ENCODE measurements at places on chromosomes 5 and 9.

GRCh38 chr9:125682340-125682739, 24.7 kb downstream of the MAPKAP1 start:
- no peak for DNase-seq

- no peak for DNase-seq
These were observed 1.8 kb upstream of the TARS1 start for GRCh38 chr5:33438996-33439395.

DNA sequence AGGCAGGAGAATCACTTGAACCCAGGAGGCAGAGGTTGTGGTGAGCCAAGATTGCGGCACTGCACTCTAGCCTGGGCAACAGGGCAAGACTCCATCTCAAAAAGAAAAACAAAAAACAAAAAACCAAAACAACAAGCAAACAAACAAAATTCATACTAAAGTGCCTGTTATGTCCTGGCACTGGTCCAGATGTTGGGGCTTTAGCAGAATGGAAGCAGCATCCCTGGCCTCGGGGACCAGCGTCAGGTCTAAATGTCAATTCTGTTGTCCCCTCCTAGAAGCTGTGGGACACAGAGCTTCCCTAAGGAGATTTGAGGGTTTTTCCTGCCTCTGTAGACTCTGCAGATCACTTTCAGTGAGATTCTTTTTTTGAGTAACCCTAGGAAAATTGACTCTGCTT, 26.2 kb downstream of the PPARGC1B start:
- DNase-seq, result no peak

DNA sequence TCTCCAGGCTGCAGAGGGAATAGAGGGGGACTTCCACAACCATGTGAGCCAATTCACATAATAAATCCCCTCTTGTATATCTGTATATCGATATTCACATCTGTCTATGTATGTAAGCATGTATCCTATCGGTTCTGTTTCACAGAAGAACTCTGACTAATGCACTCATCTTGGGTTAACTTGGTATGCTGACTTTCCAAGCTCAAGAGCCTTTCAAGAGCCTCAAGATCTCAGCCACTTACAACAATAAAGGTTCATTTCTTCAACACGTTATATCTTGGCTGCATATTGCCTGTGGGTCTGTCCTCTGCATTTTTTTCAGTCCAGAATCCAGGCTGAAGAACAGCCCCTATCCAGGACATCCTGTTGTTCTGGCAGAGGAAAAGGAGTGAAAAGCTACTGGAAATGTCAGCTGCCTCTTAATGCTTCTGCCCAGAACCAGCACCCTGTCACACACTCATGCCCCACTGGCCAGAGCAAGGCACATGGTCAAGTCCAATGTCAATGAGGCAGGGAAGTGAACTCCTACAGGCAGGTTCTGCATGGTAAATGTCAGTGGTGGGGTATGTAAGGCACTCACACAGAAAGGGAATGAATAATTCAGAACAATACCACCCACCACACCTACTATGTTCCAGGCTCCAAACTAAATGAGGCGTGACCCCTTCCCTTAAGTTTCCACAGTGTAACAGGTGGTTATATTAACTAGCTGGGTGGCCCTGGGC, 91.6 kb upstream of the ICE1 start:
- no peak for DNase-seq

DNA sequence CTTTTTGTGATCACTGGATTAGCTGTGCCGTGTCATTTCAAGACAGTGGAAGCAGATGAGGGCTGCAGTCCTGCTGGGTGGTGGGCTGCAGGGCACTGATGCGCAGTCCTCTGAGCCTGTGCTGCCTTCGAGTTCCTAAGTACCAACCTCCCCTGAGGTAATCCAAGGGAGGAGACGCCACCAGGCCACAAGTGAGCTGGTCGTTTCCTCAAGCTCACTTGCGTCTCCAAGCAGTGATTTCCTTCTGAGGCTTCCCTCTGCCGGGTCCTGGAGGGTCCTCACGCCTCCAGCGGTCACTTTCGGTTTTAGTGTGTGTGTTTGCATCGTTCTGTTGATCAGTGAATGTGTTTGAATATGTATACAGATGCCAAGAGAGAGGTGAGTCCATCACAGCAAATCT, 115.7 kb downstream of the TRIO start:
- DNase-seq, result no peak

DNA sequence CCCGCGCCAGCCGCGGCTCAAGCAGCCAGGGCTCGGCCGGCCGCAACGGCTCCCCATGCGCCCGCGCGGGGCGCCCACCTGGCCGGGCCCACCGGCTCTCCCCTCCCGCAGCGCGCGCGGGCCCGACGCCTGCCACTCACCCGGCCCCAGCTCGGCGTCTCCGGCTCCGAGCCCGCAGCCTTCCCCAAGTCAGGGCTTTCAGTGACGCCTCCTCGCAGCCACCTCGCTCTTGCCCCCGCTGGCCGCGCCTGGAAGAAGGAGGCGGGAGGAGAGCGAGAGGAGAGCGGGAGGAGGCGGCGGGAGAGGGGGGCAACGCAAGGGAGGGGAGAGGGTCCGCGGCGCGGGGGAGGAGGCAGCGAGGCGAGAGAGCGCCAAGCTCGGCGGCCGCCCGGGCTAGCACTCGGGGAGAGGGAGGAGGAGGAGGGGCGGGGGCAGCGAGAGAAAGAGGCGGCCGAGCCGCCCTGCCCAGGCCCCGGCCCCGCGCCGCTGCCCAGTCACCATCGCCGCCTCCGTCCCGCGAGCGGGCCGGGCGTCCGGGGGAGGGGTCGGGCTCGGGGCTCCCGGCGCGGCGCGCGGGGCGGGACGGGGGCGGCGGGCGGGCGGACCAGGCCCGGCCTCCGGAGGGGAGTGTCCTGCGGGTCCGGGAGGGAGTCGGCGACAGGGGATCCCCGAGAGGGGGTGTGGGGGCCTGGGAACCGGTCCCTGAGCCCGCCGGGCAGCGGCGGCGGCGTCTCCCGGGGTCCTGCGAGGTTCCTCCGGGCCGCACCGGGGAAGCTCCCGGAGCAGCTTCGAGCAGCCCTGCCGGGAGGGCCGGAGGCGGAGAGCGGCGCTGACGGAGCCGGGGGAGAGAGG, at the start of gene LHFPL2:
Gene LHFPL2, minus strand, starts transcription at position 414 of the 852 bp plus-strand sequence. CDS start 138,559 bp downstream, outside the sequence.
- no peak for DNase-seq

GRCh38 chr5:164098531-164098930, 593.1 kb downstream of the MAT2B start:
- DNase-seq, result no peak

GRCh38 chr9:98978231-98978681, 34.5 kb downstream of the COL15A1 start:
- no peak for DNase-seq

GRCh38 chr9:71120501-71121247, 747 bp downstream of the TRPM3 start:
- DNase-seq, result no peak

DNA sequence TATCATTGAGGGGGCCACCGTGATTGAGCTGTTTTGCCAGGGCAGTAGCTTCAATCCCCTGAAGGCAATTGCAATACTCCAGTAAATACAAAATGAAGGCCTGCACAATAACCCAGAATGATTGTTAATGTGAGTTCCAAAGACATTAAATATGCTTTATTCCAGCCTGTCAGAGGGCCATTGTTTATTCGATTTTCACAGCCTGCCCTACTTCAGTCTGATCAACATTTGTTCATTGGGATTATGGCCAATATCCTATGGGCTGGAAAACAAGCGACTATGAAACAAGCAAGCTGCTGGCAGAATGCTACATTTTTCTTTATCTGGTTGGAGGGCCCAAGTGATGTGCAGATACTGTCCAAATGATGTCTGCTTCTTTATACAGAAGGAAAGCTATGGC, 543.1 kb downstream of the TLE1 start:
- no peak for DNase-seq

DNA sequence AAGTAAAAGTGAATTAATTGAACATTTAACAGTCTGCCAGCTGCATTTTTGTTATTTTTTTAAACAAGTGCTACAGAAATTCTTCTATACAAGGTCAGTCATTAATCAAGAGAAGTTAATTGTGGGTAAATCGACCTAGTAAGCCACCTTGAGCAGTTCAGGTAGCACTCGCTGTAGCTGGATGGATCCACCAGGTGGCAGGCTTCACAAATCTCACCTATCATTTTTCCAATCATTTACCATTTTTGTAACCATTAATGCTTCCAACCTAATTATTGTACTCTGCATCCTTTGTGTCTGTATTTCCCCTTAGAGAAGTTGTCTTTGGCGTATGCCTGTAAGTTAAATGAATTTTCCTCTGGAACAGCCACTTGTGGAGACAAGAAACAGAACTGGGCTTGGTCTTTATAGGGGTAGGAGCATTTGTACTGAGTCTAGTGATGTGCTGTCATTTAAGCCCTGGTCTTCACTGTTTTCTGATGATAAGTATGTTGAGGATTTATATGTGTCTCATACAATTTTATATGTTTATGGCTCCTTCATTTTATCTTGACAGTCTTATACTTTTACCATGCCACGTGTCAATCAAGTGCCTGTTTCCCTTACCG, 39.5 kb downstream of the CD180 start:
- DNase-seq, result no peak

DNA sequence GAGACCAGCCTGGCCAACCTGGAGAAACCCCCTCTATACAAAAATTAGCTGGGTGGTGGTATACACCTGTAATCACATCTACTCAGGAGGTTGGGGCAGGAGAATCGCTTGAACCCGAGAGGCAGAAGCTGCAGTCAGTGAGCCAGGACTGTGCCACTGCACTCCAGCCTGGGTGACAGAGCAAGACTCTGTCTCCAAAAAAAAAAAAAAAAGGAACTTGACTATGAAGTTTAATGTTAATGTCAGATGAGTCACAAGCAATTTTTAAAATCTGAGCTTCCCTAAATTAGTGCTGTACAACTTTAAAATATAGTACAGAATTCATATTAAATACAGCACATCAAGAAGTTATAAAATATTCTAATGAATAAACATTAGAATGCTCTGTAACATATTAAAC, 1.5 kb downstream of the MEIKIN start:
- DNase-seq, result no peak

DNA sequence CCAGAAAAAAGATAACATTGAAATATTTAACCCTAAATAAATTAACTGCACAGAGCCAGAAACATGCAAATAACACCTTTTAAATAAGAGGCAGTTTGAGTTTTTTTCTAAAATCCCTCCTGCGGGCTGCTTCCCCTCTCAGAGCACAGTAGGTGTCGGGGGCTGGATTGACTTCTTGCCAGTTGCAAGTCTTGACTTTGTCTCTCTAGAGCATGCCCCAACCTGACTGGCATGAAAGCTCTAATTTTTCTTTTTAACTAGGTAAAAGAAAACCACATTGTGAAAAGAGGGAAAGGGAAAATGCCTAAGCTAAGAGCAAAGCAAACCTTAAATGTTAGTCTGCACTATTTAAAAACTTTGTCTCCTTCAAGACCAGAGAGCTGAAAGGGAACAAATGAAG, 46.4 kb upstream of the DNAH5 start:
- no peak for DNase-seq

GRCh38 chr9:70573308-70573707, 158.9 kb upstream of the KLF9 start:
- DNase-seq, result no peak

DNA sequence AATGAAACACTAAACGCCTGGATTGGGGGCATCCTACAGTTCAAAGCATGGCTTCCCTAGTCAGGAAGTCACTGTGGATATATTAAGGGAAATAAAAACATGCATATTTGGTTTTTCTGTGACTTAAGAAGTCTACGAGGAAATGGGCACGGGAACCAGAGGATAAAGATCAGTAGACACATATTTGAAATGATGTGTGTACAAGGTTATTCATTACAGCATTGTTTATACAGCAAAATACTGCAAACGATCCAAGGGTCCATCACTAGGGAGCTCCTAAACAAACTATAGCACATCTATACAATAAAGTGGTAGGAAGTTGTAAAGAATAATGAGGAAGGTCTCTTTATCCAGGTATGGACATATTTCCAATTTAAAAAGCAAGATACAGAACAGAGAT, 71.8 kb downstream of the EFNA5 start:
- DNase-seq, result no peak

- no peak for DNase-seq
These were observed 480.0 kb downstream of the CCDC171 start for GRCh38 chr9:16032799-16033198.

DNA sequence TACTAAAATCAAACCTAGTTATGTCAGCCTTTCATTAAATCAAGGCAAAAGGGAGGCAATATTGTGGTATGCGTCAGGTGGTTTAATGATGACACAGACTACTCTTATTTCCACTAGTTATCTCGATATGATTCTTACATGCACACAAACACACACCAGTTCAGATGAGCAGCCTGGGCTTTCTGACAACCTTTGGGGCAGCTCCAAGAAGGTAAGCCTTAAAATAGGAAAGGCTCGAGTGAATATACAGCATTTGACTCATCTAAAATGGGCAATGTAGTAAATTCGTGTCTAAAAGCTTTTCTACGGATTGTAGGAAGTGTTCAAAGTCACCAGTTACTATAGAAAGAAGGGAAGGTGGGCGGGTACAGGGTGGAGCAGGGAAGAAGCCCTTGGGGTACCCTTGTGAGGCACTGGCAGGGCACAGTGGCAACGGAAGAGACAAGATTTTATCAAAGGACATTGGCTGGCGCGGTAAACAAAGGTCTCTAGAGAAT, 1.9 kb downstream of the ANKH start:
- no peak for DNase-seq

- no peak for DNase-seq
These were observed 119.4 kb downstream of the MPDZ start for GRCh38 chr9:13160051-13160450.

DNA sequence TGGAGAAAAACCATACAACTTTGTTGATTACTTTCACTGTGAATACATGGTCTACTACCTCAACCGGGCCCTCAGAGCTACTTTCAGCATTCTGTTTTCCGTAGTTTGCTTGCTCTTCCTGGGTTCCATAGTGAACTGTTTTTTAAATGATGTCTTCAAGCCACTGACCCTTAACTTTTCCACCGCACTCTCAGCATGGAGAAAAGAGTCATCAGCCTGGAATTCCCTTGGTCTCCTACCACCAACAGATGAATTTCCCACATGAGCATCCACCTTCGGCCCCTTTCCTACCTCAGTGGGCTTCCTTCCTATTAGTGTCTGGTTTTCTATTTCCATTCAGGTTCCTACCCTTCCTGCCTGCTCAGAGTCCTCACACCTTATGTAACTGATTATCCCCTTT, 135.9 kb upstream of the ADAMTSL1 start:
- no peak for DNase-seq

GRCh38 chr5:178622679-178623247, 4.1 kb downstream of the CLK4 start:
- no peak for DNase-seq

- no peak for DNase-seq
These were observed 28.1 kb upstream of the LRRTM2 start for GRCh38 chr5:138903130-138903775.

DNA sequence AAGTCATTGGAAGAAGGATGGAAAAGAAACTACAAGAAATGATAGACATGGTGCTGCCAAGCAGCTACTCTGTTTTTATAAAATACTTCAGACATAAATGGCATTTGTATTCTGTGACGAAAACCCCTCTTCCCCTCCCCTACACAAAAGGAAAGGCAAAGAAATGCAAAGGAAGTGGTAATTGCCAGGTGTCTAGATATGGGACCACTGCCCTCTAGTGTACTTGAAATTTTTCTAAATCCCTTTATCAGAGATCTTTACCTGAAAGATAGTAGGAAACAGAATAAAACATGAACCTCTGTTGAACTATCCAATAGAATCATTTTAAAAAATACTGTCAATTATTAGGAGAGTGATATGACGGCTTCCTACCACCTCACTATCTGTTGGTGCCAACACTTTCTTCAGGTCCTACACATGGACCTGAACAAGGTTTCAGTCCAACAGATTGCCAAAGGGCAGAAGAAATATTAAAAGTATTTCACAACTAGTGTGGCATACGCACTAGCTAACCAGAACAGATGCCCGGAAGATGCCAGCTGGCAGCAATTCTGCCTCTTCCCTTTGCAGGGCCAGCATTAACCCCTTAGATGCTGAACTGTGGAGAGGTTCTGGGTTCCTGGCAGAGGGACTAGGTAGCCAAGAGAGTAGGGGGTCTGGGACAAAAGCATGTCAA, 104.1 kb downstream of the TSSK1B start:
- DNase-seq, result peak; percentile 95
